Occipital lobe (tissue), 3 donors: ENCODE measurements at places on chromosomes 2 and 18. TPM values are rescaled to one million over a fixed set of nuclear protein-coding genes. Genes with fewer than 3 reads are reported as not detected.

The PROKR1 gene
- total RNA-seq, result 2.0 TPM

The MRPL30 gene
- 77.8 TPM for total RNA-seq

The COL6A3 gene
- 23.9 TPM for total RNA-seq

The GPR17 gene
- total RNA-seq, result 6.1 TPM

The CCDC74A gene
- total RNA-seq, result 4.1 TPM

The USP37 gene
- 38.7 TPM for total RNA-seq

The CCDC102B gene
- 20.1 TPM for total RNA-seq

The KCNS3 gene
- total RNA-seq, result 3.4 TPM

The FAP gene
- 2.2 TPM for total RNA-seq

The PDCD1 gene
- total RNA-seq, result not detected

The DUSP19 gene
- 19.3 TPM for total RNA-seq

The MYL12A gene
- total RNA-seq, result 49.9 TPM

The UGT1A6 gene
- total RNA-seq, result not detected

The TTN gene
- 3.7 TPM for total RNA-seq

The NCKAP1 gene
- total RNA-seq, result 244 TPM

The MYO5B gene
- total RNA-seq, result 30.7 TPM

The TMEM247 gene
- total RNA-seq, result not detected

The SCN2A gene
- 219 TPM for total RNA-seq

The NDC80 gene
- 3.6 TPM for total RNA-seq

The RASGRP3 gene
- 11.1 TPM for total RNA-seq

The RSAD2 gene
- 6.9 TPM for total RNA-seq

The CLEC4F gene
- not detected for total RNA-seq

The FOSL2 gene
- 6.2 TPM for total RNA-seq

The CBLN2 gene
- 39.3 TPM for total RNA-seq

The LRATD1 gene
- total RNA-seq, result 35.7 TPM

The TWIST2 gene
- 0.16 TPM for total RNA-seq

The RPL37A gene
- total RNA-seq, result 3,318 TPM
